ENCODE measurements at places on chromosomes 1 and 21.

DNA sequence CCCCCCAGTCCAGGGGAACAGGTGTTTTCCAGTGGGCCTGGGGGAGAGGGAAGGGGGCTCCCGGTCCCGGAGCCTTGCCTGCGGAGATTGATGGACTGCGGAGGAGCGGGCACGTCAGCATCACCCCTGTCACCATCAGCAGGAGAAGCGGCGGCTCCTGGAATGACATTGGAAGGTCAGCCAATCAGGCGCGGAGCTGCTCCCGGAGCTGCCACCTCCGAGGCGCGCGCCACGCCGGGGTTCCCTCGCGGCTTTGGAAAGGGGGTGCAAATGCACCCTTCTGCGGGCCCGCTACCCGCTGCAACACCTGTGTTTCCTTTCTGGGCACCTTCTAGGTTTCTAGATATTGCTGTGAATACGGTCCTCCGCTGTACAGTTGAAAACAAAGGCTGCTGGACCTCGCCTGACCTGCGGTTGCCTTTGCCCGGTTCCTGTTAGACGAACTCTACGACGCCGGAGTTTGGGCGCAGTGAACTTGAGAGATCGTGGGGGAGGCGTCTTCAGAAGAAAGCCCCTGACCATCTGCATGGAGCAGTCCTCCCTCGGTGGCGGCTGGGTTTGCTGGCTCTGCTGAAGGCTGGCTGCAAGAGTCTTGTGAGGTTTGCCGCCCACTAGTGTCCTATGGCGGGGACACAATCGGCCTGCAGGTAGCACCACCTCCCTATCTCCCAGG, 5.3 kb downstream of the DSCAM start:
- peak; percentile 75 for DNase-seq

DNA sequence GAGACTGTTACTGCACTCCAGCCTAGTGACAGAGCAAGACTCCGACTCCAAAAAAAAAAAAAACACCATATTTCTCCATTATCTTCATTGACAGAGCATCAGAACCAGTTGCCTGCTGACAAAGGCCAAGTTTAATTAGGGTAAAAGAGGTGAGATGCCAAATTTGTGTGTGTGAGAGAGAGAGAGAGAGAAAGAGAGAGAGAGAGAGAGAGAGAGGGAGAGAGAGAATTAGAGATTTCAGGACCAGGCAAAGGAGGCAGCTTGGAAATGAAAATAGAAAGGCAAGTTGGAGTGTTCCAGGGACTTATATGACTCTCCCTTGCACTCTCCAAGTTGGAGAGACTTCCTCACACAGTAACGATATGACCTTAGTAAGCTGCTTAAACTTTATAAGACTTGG, 24.3 kb upstream of the UAP1 start:
- no peak for DNase-seq

DNA sequence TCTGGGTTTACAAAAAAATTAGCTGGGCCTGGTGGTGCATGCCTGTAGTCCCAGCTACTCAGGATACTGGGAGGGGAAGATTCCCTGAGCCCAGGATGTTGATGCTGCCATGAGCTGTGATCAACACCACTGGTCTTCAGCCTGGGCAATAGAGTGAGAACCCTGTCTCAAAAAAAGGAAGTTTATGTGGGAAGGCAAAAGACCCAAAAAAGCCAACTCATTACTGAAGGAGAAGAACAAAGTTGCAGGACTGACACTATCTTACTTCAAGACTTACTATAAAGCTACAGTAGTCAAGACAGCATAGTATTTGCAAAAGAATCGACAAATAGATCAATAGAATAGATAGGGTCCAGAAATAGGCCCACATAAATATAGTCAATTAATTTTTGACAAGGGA, 9.2 kb upstream of the PTGS2 start:
- DNase-seq, result no peak

DNA sequence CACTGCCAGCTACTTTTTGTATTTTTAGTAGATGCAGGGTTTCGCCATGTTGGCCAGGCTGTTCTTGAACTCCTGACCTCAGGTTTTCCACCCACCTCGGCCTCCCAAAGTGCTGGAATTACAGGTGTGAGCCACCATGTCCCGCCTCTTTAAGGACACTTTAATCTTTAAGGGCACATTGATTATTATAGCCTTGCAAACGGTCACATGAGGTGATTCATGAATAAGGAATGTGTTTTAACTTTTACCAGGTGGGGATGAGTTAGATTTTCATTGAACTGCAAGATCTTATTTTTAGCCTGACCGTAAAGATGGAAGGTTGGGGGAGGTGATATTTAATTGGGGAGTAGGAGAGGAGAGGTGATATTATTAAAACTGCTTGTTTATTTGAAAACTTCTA, 61.9 kb downstream of the TBCE start:
- no peak for DNase-seq

DNA sequence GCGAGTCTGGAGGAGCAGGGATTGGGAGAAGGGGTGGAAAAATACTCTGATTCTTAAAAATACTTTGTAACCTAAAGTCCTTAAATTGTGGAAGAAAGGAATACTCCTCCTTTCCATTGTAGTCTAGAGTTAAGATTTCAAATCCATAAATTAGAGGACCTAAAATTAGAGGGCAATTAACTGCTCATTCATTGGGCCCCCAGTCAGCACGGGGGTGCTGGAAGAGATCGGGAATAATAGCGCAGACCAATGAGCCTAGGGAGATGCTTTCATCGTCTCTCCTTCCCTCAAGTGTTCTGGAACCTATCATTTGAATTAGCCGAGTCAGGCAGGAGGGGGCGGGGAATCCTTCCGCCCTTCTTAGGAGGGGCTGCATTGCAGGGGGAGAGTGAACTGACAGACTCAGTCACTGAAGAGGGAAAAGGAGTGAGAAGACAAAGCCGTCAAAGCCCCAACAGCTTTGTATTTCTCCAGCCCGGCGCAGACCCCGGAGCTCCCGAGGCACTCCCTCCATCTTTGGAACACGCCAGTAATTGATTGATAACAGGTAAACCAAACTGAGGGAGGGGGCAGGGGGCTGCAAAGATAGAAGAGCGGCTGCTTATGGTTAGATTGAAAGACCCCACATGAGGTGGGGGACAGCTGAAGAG, at the start of gene MLLT11:
Gene MLLT11, plus strand, starts transcription at position 391 of the 650 bp plus-strand sequence. CDS start 6,828 bp downstream, outside the sequence.
- DNase-seq, result no peak

GRCh38 chr1:11331036-11331944, 58.3 kb downstream of the UBIAD1 start:
- no peak for DNase-seq

DNA sequence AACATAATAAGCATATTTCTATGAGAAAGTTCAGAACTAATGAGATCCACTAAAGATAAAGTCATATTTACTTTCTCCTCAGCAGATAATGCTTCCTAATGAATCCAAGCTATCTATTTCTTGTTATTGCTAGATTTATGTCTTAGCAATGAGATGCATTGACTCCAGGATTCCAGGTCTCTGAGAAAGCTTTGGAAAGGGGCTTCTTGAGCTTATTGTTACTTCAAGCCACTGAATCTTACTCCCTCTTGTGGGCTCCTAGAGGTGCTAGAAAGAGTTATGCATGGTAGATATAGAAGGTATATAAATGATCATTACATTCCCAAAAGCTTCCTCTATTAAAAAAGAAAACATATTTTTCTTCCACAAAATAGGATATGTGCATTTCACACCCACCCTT, 246.4 kb upstream of the ADAMTS5 start:
- no peak for DNase-seq

- no peak for DNase-seq
These were observed 502.7 kb downstream of the NUF2 start for GRCh38 chr1:163824490-163824889.

DNA sequence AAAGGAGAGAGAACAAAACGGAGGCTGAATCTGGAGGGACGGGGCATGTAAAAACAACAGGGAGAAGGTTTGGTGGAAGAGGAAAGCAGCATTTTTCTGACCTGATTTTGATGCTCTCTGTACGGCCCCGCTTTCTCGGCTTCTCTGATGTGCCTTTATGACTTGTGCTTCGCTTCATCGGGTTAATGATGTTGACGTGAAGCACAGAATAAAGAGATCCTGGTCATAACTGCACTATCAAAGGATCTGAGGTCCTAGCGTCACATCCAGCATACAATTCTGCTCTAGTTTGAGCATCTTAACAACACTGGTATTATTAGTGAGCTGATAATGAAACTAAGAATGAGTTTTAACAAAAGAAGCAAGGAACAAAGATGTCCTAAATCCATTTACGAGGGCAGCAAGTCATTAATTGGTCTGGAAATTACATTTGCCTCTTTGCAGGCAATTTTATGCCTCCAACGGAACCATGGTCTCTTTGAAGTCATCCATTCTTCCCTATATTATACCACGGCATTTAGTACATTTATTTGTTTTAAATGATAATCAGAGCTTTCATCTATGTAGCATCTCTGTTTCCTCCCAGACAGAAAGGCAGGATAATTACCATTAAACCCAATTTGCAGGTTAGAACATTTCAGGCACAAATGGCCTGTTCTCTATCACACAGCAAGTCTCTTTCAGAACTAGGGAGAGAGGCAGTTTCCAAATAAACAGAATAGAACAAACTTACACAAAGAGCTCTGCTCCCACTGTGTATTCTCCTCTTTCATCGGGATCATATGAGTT, 45.3 kb upstream of the B3GALNT2 start:
- DNase-seq, result no peak

DNA sequence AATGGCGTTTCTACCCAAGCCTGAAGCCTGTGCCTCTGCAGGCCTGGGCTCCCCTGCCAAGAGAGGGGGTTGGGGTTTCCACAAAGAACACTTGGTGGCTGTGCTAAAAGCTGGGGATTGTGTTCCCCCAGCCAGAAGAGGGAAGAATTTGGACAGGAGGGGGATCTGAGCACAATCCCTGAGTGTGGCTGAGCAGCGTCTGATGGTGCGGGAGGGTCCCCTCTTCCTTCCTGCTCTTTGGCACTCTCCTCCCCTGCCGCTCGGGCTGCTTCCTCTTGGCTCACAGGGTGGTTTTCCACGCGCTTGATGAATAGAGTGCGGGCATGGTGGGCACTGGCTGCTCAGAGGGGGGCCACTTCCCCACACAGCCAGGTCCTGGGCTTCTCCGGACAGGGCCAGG, 3.7 kb downstream of the GPR37L1 start:
- no peak for DNase-seq

DNA sequence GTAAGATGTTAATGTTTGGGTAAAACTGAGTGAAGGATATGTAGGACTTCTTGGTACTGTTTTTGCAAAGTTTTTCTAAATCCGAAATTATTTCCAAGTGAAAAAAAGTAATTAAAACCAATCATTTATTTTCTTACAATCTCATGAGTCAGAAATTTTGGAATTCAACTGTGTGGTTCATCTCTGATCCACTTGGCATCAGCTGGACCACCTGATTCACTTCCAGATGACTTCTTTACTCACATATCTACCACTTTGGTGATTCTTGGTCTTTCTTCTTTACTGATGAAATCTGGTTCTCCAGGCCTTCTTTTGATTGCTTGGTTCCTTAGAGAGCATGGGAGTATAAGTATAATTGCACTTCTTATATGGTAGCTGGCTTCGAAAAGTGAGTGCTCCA, 254.9 kb upstream of the CACYBP start:
- no peak for DNase-seq

DNA sequence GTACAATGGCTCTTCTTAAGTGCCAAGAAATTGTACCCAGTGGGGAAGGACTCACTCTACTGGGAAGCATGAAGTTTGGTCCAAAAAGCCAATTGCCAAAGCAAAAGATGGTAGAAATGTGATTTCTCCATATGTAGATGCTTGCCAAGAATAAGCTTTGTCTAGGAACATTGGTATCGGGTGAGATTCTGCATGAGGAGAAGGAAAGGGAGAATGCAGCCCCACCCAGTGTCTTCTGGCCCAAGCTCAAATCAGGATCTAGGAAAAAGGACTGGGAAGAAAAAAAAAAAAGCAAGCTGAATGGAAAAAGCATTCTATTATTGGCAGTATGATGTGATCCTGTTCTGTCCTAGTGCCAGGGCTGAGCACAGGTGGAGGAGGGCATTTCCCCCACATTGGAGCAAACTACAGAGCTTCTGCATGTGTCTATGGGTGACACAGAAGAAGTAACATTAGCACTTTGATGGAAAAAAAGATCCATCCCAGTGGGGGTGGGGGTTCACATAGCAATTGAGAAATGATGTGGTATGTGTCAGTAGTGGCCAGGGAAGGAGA, 226.6 kb downstream of the KCNH1 start:
- DNase-seq, result no peak
